ENCODE measurements at places on chromosomes 4 and X.

DNA sequence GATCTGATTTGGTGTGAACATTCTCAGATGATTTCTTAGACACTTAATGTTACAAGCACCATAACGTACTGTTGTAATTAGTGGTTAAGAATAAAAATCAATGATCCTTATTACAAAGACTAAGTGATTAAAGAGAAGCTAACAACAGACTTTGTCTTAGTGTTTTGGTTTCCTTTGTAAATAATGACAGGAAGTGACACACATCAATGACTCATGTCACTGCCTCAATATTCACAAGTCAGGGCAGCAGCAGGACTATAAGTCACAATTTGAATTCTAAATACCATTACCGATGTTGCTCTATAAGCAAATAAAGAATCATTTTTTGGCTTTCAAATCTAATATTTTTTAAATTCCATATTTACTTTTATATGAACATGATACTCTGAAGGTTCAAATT lies 115.8 kb upstream of the FAT4 start:
- H3K4me3 ChIP-seq = no peak overlapping the region
- no peak for DNase-seq
- no peak overlapping the region for H3K27ac ChIP-seq
- H3K4me1 ChIP-seq = no peaks in the 10 kb centered on the region
- no peaks in the 10 kb centered on the region for H3K36me3 ChIP-seq

GRCh38 chrX:129731228-129731627 lies 7.6 kb upstream of the XPNPEP2 start:
- no peak overlapping the region for H3K27ac ChIP-seq
- H3K4me1 ChIP-seq = no peaks in the 10 kb centered on the region
- H3K36me3 ChIP-seq = no peaks in the 10 kb centered on the region

- no peaks in the 10 kb centered on the region for H3K4me1 ChIP-seq
- no peak overlapping the region for H3K4me3 ChIP-seq
- no peak for DNase-seq
- H3K27ac ChIP-seq = no peak overlapping the region
- peaks cover 3% of the 10 kb centered on the region for H3K27me3 ChIP-seq
These were observed 6.5 kb downstream of the SPP1 start for GRCh38 chr4:87982036-87982435.

- H3K27me3 ChIP-seq = no peaks in the 10 kb centered on the region
- no peak for DNase-seq
- H3K27ac ChIP-seq = no peak overlapping the region
- H3K4me3 ChIP-seq = no peak overlapping the region
- no peaks in the 10 kb centered on the region for H3K4me1 ChIP-seq
- no peaks in the 10 kb centered on the region for H3K36me3 ChIP-seq
These were observed 30.4 kb upstream of the QRFPR start for GRCh38 chr4:121411151-121411744.

GRCh38 chr4:60745800-60746571 lies 454.1 kb upstream of the ADGRL3 start:
- H3K27me3 ChIP-seq = no peaks in the 10 kb centered on the region
- no peaks in the 10 kb centered on the region for H3K36me3 ChIP-seq
- no peak for DNase-seq
- H3K4me3 ChIP-seq = no peak overlapping the region
- H3K27ac ChIP-seq = no peak overlapping the region

- H3K36me3 ChIP-seq = no peaks in the 10 kb centered on the region
- no peaks in the 10 kb centered on the region for H3K4me1 ChIP-seq
- H3K27ac ChIP-seq = no peak overlapping the region
- H3K4me3 ChIP-seq = no peak overlapping the region
- no peak for DNase-seq
- no peaks in the 10 kb centered on the region for H3K27me3 ChIP-seq
These were observed 188.4 kb downstream of the SHROOM3 start for GRCh38 chr4:76623217-76624045.

Measured in effector memory CD4-positive, alpha-beta T cell (primary cell).